ENCODE measurements at places on chromosomes 6 and 20. TPM values are rescaled to one million over a fixed set of nuclear protein-coding genes. Genes with fewer than 3 reads are reported as not detected.

Gene MCHR2
- total RNA-seq = not detected

Gene PBOV1
- total RNA-seq = not detected

Gene HLA-DRA
- 0.70 TPM for total RNA-seq

Gene SSTR4
- not detected for total RNA-seq

Gene SLC17A9
- 0.65 TPM for total RNA-seq

Gene CRISP3
- total RNA-seq = not detected

Gene MAP7
- 21.5 TPM for total RNA-seq

Gene ERVFRD-1
- total RNA-seq = not detected

Gene CST4
- not detected for total RNA-seq

Gene CAGE1
- total RNA-seq = not detected

All from renal cortical epithelial cell (primary cell).